ENCODE measurements at places on chromosomes 6 and 20.

DNA sequence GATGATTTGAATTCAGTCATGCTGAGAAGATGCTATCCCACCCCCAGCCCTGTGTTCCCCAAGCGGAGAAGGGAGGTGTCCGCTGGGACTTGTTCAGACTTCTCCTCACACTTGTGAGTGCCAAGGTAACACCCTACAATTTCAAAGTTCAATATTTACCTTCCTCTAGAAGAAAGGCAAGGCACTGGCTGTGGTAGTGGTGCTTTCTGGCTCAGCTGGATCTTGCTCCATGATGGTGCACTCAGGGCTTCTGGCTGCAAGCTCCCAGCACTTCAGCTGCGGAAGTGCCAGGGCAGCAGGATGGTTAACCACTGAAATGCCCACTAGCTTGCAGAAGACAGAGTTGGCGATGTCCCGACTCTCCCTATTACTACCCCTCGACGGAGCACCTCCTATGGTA is 135.4 kb downstream of the MTFR2 start:
- DNase-seq, result no peak

GRCh38 chr6:5230081-5230480 is 30.7 kb downstream of the LYRM4 start:
- DNase-seq, result no peak

GRCh38 chr20:49184691-49185070 is 3.5 kb downstream of the STAU1 start:
- no peak for DNase-seq

GRCh38 chr6:22145376-22145775 is 151.5 kb downstream of the PRL start:
- DNase-seq, result no peak

- DNase-seq, result no peak
Measured at GRCh38 chr6:132788658-132789395, 9.6 kb downstream of the SLC18B1 start.

DNA sequence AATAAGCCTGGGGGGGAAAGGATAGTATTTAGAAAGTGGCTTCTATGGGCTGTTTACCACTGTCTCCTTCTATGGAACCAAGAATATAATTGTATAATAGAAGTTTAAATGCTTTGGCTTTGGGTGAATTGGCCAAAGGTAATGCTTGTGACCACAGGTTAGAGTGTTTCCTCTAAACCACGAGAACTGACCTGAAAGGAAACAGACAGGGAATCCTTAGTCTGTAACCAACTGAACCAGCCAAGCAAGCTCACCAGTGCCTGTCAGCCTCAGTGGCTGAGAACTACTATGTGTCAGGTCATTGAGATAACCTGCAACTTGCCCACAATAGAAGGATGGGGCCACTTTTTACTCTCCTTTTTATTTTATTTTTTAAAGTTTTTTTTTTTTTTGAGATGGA is 47.9 kb upstream of the TXNDC5 start:
- no peak for DNase-seq

Measured in iPS DF 6.9 (cell line).